IgD-negative memory B cell (primary cell): ENCODE measurements at places on chromosomes 1 and 21. TPM values are rescaled to one million over a fixed set of nuclear protein-coding genes. Genes with fewer than 3 reads are reported as not detected.

The FCGR3B gene
- 0.18 TPM for polyA plus RNA-seq

The AIM2 gene
- polyA plus RNA-seq = 187 TPM

The OR2T2 gene
- polyA plus RNA-seq = not detected

The VWA5B1 gene
- not detected for polyA plus RNA-seq

The KRTAP12-1 gene
- polyA plus RNA-seq = not detected

The DNAJC28 gene
- polyA plus RNA-seq = 0.21 TPM

The OR2L2 gene
- polyA plus RNA-seq = not detected
